ENCODE measurements at places on chromosomes 13 and 19. TPM values are rescaled to one million over a fixed set of nuclear protein-coding genes. Genes with fewer than 3 reads are reported as not detected.

Gene PSG3
- not detected for polyA plus RNA-seq

Gene FTL
- polyA plus RNA-seq = 7,236 TPM

Gene PNMA8B
- polyA plus RNA-seq = not detected

Gene KLK8
- polyA plus RNA-seq = not detected

Gene THOP1
- polyA plus RNA-seq = 54.4 TPM
